Hepatocyte (in vitro differentiated cells): ENCODE measurements at places on chromosomes 1 and 21.

DNA sequence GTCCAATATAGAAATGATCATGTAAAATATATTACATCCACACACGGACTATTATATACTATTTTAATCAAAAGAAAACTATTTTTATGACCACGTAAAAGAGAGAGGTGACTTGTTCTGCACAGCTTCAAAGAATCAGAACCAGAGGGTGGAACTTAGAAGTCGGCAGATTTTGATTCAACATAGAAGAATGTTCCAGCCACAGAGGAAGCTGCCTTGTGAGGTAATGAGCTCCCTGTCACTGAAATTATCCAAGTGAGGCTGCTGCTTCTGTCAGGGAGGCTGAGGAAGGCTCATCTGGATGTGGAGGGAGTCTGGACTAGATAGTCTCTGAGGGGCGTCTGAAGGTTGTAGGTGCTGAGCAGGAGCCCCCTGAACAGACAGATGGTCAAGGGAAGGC, 2.7 kb downstream of the PLEKHA6 start:
- no peak for DNase-seq

GRCh38 chr1:155006601-155007101, 4.0 kb downstream of the ZBTB7B start:
- DNase-seq = no peak

- peak; percentile 71 for DNase-seq
Measured at GRCh38 chr1:202107801-202108731, 14.7 kb upstream of the GPR37L1 start.

DNA sequence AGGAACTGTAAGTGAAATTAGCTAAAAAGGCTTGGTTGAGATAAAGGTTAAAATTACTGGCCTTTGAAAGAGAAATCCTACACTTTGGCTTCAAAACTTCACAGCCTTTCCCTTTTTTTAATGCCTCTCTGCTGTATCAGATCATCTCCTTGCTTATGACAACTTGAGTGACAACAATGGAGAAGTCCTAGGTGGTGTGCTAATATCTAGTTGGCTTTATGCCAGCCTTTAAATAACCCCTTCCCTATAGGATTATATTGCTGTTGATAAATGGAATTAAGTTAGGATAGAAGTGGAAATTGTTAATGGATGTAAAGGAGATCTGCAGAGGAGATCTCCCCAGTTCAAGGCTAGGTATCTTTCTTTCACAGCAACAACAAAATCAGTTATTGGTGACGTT, 130.2 kb upstream of the ATP1B1 start:
- no peak for DNase-seq

DNA sequence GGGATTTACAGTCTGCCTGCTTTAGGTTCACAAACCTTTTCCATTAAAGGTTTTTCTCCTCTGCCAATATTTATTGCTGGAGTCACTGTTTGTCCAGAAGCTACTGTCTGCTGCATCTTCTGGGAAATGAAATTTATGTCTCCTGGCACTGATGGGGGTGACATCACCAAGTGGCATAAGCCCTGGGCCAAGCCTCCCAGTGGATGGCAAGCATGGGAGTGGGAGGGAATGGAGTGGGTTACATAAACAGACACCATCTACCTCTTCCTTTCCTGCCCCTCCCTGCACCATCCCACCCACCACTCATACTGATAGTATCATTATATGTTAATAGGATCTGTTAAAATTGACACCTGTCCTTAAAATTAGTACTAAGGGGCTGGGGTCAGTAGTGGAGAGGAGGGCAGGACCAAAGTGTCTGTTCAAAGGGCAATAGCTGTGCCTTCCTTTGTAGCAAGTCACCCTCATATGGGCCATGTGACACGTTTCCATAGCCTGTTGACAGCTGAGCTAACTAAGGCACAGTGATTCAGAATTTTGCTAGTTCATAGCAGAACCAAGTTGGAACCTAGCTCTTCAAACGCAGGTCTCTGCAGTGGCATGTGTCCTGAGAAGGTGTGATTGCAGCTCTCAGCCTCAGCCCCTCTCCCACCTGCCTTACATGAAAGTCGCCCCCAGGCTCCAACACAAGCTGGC, 71.0 kb downstream of the MAB21L3 start:
- DNase-seq = no peak

DNA sequence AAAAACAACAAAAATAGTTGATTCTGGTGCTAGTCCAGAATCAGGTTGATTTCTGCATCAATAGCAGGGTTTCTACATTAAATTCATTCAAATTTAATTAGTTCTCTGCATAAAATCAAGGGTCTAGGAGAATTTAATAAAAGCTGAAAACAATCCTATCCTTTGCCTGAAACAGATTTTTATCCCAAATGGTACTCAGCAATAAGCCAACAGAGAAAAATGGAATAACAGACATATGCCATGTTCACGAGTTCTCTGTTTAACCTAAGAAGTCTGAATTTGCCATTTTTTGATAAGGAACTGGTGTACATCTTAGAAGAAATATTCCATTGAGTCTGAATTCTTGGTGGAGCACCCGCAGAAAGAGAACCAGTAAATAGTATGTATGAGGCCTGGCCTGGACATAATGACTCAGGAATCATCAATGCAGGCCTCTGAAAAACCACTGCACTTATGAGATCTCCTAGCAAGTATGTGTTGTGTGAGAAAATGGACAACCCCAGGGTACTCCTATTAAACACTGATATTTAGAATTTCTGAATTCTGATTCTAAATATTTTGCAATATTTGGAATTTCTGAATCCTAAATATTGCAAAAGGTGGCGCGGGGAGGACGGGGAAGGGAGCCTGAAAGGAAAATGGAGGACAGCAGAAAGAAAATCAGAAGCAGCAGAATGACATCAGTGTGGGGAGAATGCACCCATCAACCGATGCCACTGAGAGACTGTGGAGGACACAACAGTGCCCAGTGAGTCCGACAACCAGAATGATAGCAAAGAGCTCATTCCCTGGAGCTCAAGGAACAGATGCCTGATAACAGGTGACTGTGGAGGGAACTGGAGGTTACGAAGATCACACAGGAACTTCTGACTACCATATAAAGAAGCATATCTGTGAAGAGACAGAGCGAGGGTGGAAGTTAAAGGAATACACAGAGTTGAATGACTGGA, 97.6 kb downstream of the APP start:
- DNase-seq = no peak

- no peak for DNase-seq
Measured at GRCh38 chr1:197837911-197838310, 62.6 kb upstream of the DENND1B start.

GRCh38 chr1:12040457-12041051, 21.3 kb downstream of the MIIP start:
- DNase-seq = no peak

GRCh38 chr21:16324630-16325029, 594.8 kb downstream of the USP25 start:
- DNase-seq = no peak
